Thoracic aorta (tissue), 2 donors: ENCODE measurements at places on chromosomes 12 and 14.

DNA sequence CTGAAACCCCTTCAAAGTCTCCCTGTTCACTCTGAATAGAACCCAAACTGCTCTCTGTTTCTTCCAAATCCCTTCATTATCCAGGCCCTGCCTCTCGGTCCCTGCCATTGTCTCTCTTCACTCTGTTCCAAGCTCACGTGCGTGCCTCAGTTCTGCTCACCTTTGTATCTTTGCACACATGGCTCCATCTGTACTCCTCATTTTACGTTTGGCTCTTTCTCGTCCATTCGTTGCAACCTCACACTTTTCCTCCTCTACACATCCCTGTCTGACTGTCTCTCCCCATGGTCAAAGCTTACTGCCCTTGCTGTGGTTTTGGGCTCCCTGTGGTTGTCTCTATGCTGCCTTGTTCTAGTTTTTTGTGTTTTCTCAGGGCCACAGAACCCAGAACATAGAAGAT is 1054.5 kb downstream of the BCL11B start:
- no peak for DNase-seq
- no peaks in the 10 kb centered on the region for H3K4me1 ChIP-seq
- H3K27ac ChIP-seq = no peak overlapping the region
- no peaks in the 10 kb centered on the region for H3K27me3 ChIP-seq
- H3K4me3 ChIP-seq = no peak overlapping the region

DNA sequence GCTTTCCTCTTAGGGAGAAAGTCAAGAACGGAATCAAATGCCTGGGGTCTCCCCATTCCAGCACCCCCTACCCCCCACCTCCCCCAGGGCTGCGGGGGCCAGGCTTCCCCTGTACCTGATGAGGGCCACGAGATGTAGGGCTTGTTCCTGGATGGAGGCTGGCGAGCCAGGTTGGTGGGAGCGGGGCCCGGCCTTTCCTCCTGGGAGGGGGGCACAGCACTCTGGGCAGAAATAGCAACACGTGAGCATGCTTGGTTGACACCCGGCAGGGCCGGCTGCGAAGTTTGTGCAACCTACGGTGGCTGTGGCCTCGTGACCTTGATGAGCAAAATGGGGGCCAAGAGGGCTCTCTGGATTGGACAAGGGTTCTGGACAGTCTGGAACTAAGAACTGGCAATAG is 15.7 kb downstream of the AMN start:
- peaks cover 60% of the 10 kb centered on the region for H3K36me3 ChIP-seq
- no peaks in the 10 kb centered on the region for H3K27me3 ChIP-seq
- H3K4me3 ChIP-seq = no peak overlapping the region
- H3K4me1 ChIP-seq = no peaks in the 10 kb centered on the region
- no peak for DNase-seq
- no peak overlapping the region for H3K27ac ChIP-seq

DNA sequence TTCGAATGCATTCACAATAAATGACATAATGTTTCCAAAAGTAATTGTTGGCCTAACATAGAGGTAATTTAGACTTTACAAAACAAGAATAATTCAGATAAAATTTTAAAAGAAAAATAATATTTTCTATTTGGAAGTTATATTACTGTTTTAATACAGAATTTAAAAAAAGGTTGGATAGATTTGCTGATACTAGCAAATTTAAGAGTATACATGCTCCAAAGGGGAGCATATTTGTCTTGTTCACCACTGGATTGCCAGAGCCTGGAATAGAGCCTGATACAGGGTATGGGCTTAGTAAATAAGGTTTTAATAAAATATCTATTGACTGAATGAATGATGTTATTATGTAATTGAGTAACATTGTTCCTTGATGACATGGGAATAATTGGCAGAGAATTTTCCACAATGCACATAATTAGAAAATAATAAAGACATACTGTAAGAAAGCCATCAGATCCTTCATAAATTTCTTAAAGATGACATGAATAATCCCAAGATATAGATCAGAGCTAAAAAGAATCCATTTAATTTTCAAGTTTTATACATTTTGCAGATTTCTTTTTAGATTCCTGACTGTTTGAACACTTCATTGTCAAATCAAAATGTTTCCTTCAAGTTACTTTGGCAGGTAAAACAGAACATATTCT is 305.3 kb downstream of the SLC6A15 start:
- no peaks in the 10 kb centered on the region for H3K4me1 ChIP-seq
- no peaks in the 10 kb centered on the region for H3K27me3 ChIP-seq
- H3K36me3 ChIP-seq = no peaks in the 10 kb centered on the region
- H3K4me3 ChIP-seq = no peak overlapping the region
- H3K27ac ChIP-seq = no peak overlapping the region

DNA sequence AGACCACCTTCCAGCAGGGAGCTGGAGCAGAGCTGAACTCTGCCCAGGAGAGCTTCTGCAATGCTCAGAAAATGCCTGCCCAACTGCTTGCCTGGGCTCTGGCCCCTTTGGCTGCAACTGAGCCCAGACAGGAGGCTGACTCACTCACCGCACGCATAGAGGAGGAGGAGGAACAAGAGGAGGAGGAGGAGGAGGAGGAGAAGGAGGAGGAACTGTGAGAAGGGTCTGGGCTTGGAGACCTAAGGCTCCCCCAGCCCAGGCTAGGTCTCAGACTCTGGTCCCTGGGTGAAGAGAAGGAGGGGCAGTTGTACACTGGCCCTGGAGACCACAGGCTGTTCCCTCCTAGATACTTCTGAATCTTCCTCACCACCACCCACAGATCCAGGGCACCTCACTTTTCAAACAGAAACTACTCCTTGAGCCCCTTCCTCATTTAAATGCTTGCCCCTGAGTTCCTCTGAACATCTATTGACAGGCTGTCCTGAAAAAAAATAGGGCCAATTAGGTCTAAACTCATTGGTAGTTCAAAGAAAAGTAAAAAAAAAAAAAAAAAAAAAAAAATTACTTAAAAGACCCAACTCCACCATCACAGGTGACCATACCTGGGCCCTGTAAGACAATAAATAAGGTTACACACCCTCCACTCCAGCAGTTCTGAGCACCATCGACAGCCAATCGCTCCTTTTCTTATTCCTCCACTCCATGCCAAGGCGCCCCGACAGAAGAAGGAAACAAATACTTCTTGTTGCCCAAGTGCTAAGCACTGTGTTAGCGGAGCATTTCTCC is 674 bp downstream of the VDR start:
- no peaks in the 10 kb centered on the region for H3K27me3 ChIP-seq
- DNase-seq = peak; percentile 28
- H3K27ac ChIP-seq = peak overlapping the region; percentile 56

DNA sequence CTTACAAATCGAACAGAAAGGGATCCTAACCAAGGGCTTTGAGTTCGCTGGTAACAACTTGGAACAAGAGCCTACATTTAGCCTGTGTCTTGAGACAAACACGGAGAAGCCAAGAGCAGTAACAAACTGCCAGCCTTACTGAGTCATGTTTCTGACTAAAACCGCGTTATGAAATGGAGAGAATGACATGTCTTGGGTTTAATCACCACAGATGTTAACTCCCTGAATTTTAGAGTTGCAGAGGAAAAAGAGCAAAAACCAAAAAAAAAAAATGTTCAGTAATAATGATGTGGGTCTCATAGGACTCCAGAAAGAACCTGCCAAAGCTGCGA is 1.0 kb downstream of the BLTP3B start:
- peaks cover 44% of the 10 kb centered on the region for H3K4me1 ChIP-seq
- DNase-seq = no peak
- peak overlapping the region; percentile 99 for H3K4me3 ChIP-seq
- peak overlapping the region; percentile 99 for H3K27ac ChIP-seq

- H3K27ac ChIP-seq = no peak overlapping the region
- no peaks in the 10 kb centered on the region for H3K27me3 ChIP-seq
- H3K4me1 ChIP-seq = no peaks in the 10 kb centered on the region
- H3K4me3 ChIP-seq = no peak overlapping the region
- DNase-seq = no peak
- no peaks in the 10 kb centered on the region for H3K36me3 ChIP-seq
Measured at GRCh38 chr14:51931308-51931707, 58.0 kb upstream of the RTRAF start.

DNA sequence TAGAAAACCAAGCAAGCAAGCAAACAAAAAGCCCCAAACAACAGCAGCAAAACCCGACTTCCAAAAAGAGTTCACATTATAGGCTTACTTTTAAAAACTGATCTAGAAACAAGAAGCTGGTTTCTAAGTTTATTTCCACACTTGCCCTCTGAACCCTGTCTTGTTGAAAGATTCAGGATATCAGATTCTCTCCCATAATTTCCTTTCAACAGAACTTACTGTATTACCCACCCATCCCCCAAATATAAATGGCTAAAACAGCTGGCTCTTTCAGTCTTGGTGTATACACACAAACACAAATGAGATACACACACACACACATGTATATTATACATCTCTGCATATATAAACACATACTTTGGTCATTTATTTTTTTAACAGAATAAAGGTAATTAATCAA is 460.9 kb downstream of the ZFP36L1 start:
- H3K4me3 ChIP-seq = no peak overlapping the region
- no peak overlapping the region for H3K27ac ChIP-seq
- no peak for DNase-seq
- H3K27me3 ChIP-seq = no peaks in the 10 kb centered on the region

- H3K27ac ChIP-seq = no peak overlapping the region
- H3K27me3 ChIP-seq = no peaks in the 10 kb centered on the region
- peaks cover 2% of the 10 kb centered on the region for H3K36me3 ChIP-seq
- H3K4me1 ChIP-seq = peaks cover 4% of the 10 kb centered on the region
- no peak for DNase-seq
Measured at GRCh38 chr14:52023518-52023917, 34.2 kb downstream of the RTRAF start.

DNA sequence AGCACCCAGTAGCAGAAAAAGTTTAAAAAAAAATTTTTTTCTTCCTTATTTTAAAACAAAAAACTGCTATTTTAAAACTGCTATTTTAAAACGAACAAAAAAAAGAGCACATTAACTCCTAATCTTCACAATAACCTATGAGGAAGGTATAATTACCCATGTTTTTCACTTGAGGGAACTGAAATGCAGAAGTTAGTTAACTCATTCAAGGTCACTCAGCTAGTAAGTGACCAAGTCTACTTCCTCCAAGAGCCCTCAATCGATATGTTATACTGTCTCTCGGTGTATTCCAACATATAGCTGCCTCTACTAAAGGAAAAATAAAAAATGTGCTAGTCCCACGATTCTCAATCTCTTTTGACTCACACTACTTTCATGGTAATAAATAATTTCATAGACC is 7.8 kb downstream of the RPAP3 start:
- H3K27ac ChIP-seq = no peak overlapping the region
- H3K27me3 ChIP-seq = no peaks in the 10 kb centered on the region
- no peak overlapping the region for H3K4me3 ChIP-seq
